ENCODE measurements at places on chromosomes 6 and 20.

DNA sequence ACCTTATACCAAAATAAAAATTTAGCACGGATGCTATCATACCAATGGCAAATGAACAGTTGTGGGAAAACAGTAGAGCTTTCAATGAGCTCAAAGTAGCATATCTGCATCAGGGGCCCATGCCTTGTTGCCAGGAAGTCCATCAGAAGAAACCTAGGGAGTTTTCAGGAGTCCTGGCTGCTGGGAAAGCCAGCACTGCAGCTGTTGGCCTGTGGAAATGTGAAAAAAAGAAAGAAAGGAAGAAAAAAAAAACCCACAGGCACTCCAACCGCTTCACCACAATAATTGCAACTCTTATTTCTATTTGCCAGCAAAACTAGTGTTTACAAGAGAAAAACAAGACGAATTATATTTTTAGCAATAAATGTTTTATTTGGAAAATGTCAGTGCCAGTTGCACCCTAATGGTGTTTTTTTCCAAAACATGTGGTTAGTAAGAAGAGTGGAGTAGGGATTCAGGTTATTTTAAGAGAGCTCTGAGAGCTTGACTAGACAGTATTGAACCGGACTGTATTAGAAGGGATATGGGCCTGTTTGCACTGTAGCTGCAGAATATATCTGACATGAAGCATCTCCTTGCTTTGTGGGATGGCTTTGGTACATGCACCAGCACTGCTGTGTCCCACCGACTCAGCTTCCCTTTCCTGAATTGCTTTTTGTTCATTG is 137.3 kb downstream of the CCDC170 start:
- DNase-seq, result no peak

DNA sequence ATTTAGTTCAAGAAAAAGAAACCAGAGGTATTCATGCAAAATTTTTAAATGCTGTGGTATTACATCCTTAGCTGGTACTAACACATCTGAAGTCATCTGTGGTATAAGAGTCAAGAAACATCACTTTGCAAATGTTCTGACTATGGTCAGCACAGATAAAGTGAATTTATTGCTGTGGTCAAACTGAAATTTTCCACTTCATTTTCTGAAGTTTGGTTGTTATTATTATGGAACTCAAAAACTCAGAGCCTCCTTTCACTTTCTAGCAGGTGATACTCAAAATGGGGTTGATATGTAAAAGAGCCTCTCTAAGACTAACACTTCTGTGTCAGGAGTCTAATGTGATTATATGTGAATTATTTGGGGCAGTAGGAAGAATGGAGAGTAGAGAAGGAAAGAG is 257.8 kb downstream of the RNGTT start:
- DNase-seq, result no peak

DNA sequence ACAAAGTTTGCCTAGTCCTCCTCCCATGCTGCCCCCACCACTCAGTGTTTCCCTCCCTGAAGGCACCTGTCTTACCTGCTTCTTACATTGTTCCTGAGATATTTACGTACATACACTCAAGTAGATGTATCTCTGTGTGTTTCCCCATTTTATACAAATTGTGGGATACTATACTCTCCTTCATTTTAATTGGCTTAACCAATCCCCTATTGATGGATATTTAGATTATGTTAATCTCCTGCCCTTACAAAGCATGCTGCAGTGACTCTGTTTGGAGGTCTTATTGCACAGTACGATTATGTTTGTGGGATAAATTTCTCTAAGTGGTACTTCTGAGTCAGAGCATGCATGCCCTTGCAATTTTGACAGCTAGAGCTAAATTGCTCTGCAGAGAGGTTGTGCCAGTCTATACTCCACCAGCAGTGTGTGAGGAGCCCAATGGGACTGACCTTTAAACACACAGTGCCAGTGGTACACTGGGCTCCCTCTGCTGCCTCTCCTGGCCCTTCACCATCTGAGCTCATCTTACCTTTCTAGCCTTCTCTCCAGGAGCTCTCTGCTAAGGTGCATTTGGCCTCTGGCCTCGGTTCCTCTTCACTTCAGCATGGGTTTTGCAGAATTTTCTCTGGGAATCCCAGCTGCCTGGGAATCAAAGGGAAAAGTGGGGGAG is 57.4 kb downstream of the LYRM2 start:
- no peak for DNase-seq

DNA sequence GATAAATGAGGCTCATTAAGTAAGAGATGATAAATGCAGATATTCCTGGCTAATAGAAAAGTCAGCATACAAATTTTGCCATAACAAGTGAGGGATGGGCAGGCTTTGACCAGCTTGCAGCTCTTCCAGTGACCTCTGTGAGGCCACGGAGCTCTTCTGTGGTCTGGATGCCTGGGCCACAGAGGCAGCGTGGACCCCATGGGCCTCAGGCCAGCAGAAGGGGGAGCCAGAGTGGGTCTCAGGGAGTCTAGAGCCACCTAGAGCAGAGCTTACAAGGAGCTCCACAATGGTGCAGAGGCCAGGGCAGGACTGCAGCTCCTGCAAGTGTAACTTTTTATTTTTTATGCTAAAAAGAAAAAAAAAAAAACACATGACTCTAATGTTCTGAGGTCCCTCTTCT is 165.1 kb downstream of the ARID1B start:
- no peak for DNase-seq

DNA sequence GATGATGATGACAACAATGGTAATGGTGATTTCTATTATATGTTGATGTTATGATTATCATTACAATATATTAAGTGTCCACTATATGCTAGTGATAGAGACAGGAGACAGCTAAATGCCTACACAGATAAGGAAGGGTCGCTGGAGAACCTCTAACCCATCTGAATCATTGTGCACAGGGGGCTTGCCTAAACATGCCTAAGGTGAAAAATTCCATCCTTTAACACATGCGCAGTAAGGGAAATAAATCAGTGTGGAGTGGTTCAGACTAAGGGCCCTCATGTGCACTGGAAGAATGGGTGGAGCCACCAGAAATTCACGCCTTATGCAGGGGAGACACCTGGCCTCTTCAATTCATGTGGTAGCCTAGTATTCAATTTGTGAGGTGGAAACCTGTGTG is 120.4 kb downstream of the TPBG start:
- DNase-seq, result no peak

GRCh38 chr20:44586289-44586911 is 4.0 kb downstream of the PKIG start:
- no peak for DNase-seq

DNA sequence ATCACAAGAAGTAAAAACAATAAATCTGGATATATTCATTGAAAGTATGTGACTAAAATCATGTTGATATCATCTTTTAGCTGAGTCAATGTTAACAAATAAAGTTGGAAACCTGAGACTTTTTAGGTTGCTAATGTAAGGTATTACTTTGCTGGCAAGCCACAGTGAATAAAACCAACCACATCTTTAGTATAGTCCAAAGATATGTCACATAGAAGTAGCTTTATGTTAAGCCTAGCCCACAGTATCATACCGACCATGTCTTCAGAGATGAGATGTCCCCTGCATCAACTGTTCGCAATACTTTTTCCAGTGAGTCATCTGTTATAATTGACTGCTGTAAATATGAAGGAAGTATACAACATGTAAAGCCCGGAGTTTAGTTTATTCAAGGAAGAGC is 107.6 kb upstream of the MCHR2 start:
- no peak for DNase-seq

GRCh38 chr20:32470025-32470861 is 112.1 kb downstream of the ASXL1 start:
- DNase-seq, result no peak

- DNase-seq, result no peak
Measured at GRCh38 chr6:157486572-157486971, 105.6 kb downstream of the ZDHHC14 start.

- no peak for DNase-seq
Measured at GRCh38 chr20:50412499-50412898, 97.7 kb upstream of the PTPN1 start.

DNA sequence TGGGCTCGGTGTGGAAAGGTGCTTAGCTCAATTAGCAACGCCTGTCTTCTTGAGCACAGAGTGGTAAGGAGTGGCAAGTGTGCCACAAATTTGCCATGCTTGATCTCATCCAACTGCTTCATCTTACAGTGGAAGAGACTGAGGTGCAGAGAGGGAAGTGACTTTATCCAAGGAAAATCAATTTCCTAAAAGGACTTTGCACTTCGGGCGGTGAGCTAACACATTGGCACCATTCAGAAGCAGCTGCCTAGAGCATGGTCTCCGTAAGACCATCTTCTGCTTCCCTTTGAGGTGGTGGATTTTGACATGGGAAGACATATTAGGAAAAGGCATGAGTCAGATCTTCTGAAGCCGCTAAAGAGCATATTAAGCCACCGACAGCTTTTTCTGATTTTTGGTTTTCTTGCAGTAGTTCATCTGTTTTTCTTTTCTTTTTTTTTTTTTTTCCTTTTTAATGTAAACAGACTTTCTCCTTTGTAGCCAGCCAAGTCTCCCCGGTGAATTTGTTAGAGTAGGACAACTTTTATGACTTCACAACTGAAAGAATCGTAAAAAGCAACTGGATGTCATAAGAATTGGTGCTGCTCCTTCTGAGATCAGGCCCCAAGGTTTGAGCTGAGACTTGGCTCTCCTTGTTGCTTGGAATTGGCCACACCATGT is 273.2 kb downstream of the CDC5L start:
- DNase-seq, result no peak

- DNase-seq, result no peak
Measured at GRCh38 chr6:104613416-104614001, 246.2 kb downstream of the HACE1 start.

- no peak for DNase-seq
Measured at GRCh38 chr6:167122827-167123657, at the start of gene CCR6. CCR6 (plus strand) TSS chr6:167123096; CDS start chr6:167136135, 13,039 bp downstream.
